ENCODE measurements at places on chromosomes 16 and 17. TPM values are rescaled to one million over a fixed set of nuclear protein-coding genes. Genes with fewer than 3 reads are reported as not detected.

Gene ABCA9
- 0.64 TPM for total RNA-seq

Gene VMO1
- total RNA-seq: 0.13 TPM

Gene SMPD3
- total RNA-seq: 0.05 TPM

Gene HSF5
- total RNA-seq: under 0.01 TPM

Gene NPIPA2
- total RNA-seq: not detected

Gene MGAT5B
- 1.1 TPM for total RNA-seq

Gene EPX
- not detected for total RNA-seq

Gene ICAM2
- 1,396 TPM for total RNA-seq

Data from mammary microvascular endothelial cell (primary cell).